ENCODE measurements at places on chromosomes 2 and 18. TPM values are rescaled to one million over a fixed set of nuclear protein-coding genes. Genes with fewer than 3 reads are reported as not detected.
A peak's percentile ranks its signal among the peaks of the same experiment; 100 is the strongest.

Gene ALPI
- total RNA-seq: not detected

Gene TDRD15
- not detected for total RNA-seq

Gene TUBA3D
- not detected for total RNA-seq

Gene AP1S3
- total RNA-seq: 8.8 TPM

Gene ESPNL
- total RNA-seq: 0.21 TPM

Gene ANKRD30BL
- not detected for total RNA-seq

Gene UGT1A3
- not detected for total RNA-seq

DNA sequence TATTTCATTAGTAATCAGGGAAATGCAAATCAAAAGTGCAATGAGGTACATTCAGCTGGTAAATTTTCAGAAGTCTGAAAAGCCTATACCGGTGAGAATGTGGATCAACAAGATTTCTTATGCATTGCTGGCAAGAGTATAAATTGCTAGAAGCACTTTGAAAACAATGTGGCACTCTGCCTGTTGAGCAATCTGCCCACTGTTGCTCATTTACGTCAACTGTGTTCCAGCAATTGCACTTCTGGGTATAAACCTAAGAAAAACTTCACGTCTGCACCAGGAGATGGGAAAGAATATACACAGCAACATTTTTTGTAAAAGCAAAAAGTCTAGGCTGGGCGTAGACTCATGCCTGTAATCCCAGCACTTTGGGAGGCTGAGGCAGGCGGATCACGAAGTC, 40.8 kb downstream of the MTERF4 start:
- DNase-seq: no peak
- H3K27ac ChIP-seq: no peak overlapping the region
- no peak overlapping the region for H3K4me3 ChIP-seq
- H3K27me3 ChIP-seq: no peaks in the 10 kb centered on the region
- H3K36me3 ChIP-seq: no peaks in the 10 kb centered on the region

- H3K36me3 ChIP-seq: no peaks in the 10 kb centered on the region
- DNase-seq: no peak
- peaks cover 17% of the 10 kb centered on the region for H3K27me3 ChIP-seq
- H3K4me1 ChIP-seq: peaks cover 3% of the 10 kb centered on the region
- H3K4me3 ChIP-seq: no peak overlapping the region
- H3K27ac ChIP-seq: no peak overlapping the region
These were observed 18.9 kb upstream of the THOC1 start for GRCh38 chr18:286515-287310.

GRCh38 chr2:36287363-36288275, 68.0 kb upstream of the CRIM1 start:
- H3K36me3 ChIP-seq: no peaks in the 10 kb centered on the region
- peaks cover 17% of the 10 kb centered on the region for H3K4me1 ChIP-seq
- DNase-seq: peak; percentile 66
- peaks cover 6% of the 10 kb centered on the region for H3K27me3 ChIP-seq

- H3K27me3 ChIP-seq: no peaks in the 10 kb centered on the region
- peak overlapping the region; percentile 63 for H3K4me3 ChIP-seq
- peaks cover 15% of the 10 kb centered on the region for H3K36me3 ChIP-seq
- H3K27ac ChIP-seq: peak overlapping the region; percentile 97
- no peak for DNase-seq
These were observed 138.7 kb downstream of the PTGR3 start for GRCh38 chr18:75070235-75070624.

- no peaks in the 10 kb centered on the region for H3K36me3 ChIP-seq
- peaks cover 5% of the 10 kb centered on the region for H3K27me3 ChIP-seq
- H3K4me3 ChIP-seq: no peak overlapping the region
- no peak overlapping the region for H3K27ac ChIP-seq
These were observed 103.2 kb downstream of the PIEZO2 start for GRCh38 chr18:11046140-11046539.

- H3K36me3 ChIP-seq: peaks cover 54% of the 10 kb centered on the region
- H3K27ac ChIP-seq: peak overlapping the region; percentile 32
- no peak for DNase-seq
- peaks cover 80% of the 10 kb centered on the region for H3K4me1 ChIP-seq
- H3K27me3 ChIP-seq: no peaks in the 10 kb centered on the region
These were observed 19.0 kb downstream of the MBP start for GRCh38 chr18:77113361-77114151.

- H3K27ac ChIP-seq: no peak overlapping the region
- no peaks in the 10 kb centered on the region for H3K36me3 ChIP-seq
- H3K4me1 ChIP-seq: no peaks in the 10 kb centered on the region
- no peak for DNase-seq
- H3K27me3 ChIP-seq: peaks cover 2% of the 10 kb centered on the region
These were observed 183.5 kb upstream of the HS6ST1 start for GRCh38 chr2:128502200-128502599.

DNA sequence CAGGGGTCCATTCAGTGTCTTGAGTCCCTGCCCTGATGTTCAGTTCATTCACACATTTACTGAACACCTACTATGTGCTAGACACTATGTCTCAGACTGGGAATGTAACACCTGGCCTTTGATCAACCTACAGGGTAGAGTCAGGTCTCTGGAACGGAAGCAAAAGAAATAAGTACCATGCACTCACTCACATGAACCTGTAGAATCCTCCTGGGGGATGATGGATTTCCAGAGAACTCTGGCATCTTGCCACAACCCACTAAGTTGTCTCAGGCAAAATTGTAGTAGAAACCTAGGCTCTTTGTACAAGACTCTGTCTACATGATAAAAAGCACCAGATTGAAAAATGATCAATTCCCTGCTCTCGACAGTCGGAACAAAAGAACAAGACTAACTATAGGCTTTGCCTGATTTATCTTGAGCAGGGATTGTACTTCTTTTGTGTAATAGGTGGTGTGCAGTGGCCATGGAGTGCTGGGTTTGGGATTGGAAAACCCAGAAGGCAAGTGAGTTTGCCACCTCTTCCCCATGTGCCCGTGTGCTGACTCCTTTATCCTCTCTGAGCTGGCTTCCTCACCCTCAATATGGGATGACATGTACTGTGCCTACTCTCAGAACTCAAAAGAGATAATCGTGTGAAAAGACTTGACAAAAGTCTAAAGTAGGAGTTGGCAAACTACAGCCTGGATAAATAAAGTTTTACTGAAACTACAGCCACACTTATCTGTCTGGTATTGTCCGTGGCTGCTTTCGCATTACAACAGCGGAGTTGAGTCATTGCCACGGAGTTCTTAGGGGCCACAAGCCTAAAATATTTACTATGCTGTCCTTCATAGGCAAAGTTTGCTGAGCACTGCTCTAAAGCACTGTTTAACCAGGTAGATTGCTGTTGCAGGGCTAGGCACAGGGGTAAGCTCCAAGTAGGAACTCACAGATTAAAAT, 4.4 kb downstream of the CAPN14 start:
- no peak overlapping the region for H3K4me3 ChIP-seq
- DNase-seq: no peak
- peaks cover 14% of the 10 kb centered on the region for H3K4me1 ChIP-seq
- no peaks in the 10 kb centered on the region for H3K36me3 ChIP-seq

- no peak overlapping the region for H3K27ac ChIP-seq
- peaks cover 18% of the 10 kb centered on the region for H3K36me3 ChIP-seq
- H3K4me1 ChIP-seq: peaks cover 10% of the 10 kb centered on the region
- peak; percentile 21 for DNase-seq
These were observed 14.7 kb upstream of the SLC4A3 start for GRCh38 chr2:219612577-219613286.

DNA sequence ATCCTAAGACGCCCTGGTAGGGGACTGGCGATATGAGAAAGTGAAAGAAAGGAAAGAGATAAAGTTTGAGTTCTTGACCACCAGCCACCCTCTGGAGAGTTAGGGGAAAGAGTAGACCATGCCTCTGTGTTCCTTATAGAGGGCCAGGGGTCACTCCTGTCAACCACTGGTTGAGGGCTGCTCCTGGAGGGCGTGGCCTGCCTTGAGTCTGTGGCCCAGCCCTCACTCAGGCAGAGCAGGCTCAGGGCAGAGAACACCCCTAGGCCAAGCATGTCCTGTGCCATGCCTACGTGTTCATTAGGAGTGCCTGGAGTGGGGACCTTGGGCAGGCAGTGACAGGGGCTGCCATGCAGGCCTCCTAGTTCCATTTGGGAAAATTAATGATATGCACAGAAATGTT, 161.1 kb upstream of the EPB41L3 start:
- no peak overlapping the region for H3K27ac ChIP-seq
- H3K4me1 ChIP-seq: no peaks in the 10 kb centered on the region
- H3K36me3 ChIP-seq: no peaks in the 10 kb centered on the region
- peaks cover 2% of the 10 kb centered on the region for H3K27me3 ChIP-seq

DNA sequence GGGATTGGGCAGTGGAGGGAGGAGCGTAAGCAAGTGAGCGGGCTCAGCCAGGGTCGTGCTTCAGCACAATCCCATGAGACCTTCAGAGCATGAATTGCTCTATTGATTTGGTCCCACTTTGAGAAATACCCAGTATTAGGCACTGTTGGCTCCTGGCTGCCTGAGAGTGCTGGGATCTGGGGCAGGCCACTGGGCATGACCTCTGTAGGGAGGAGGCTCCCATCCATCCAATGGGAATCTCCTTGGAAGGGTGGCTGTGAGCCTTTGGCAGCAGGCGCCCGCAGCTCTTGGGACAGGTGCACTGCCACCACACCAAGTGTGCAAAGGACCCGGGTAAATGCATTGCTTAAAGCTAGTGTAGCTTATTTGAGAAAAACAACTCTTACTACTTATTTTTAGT, 137.5 kb downstream of the LDLRAD4 start:
- H3K4me3 ChIP-seq: no peak overlapping the region
- no peak overlapping the region for H3K27ac ChIP-seq
- peaks cover 9% of the 10 kb centered on the region for H3K36me3 ChIP-seq
- DNase-seq: no peak

GRCh38 chr18:76456018-76456750, 38.9 kb downstream of the ZNF516 start:
- H3K4me3 ChIP-seq: no peak overlapping the region
- peaks cover 3% of the 10 kb centered on the region for H3K27me3 ChIP-seq
- H3K4me1 ChIP-seq: peaks cover 21% of the 10 kb centered on the region
- no peak overlapping the region for H3K27ac ChIP-seq

DNA sequence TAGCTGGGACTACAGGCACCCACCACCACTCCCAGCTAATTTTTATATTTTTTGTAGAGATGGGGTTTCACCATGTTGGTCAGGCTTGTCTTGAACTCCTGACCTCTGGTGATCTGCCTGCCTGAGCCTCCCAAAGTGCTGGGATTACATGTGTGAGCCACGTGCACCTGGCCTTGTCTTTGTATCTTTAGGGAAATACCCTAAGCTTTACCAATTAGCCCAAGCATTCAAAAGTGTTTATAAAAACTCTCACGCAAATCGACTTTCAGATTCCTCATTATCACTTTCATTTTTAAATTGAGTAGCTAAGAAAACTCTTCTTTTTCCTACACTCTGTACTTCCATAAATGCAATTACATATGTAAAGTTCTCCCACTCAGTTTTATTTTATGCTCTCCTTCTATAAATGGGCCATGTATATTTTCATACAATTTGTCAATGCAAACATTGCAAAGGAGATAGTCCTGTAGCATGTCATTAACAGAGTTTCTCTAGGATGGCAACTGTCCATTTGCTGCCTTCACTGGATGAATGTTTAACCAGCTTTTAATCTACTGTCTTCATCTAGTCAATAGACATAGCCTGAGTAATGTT, 326.2 kb upstream of the LRATD1 start:
- no peak for DNase-seq
- no peak overlapping the region for H3K4me3 ChIP-seq
- H3K27ac ChIP-seq: no peak overlapping the region

GRCh38 chr18:58580078-58580477, 48.8 kb downstream of the ALPK2 start:
- DNase-seq: no peak
- no peak overlapping the region for H3K27ac ChIP-seq
- no peaks in the 10 kb centered on the region for H3K36me3 ChIP-seq

- H3K4me1 ChIP-seq: peaks cover 18% of the 10 kb centered on the region
- no peak for DNase-seq
- H3K27ac ChIP-seq: no peak overlapping the region
- H3K27me3 ChIP-seq: peaks cover 10% of the 10 kb centered on the region
- no peak overlapping the region for H3K4me3 ChIP-seq
These were observed 25.4 kb downstream of the MYO7B start for GRCh38 chr2:127560931-127561280.

DNA sequence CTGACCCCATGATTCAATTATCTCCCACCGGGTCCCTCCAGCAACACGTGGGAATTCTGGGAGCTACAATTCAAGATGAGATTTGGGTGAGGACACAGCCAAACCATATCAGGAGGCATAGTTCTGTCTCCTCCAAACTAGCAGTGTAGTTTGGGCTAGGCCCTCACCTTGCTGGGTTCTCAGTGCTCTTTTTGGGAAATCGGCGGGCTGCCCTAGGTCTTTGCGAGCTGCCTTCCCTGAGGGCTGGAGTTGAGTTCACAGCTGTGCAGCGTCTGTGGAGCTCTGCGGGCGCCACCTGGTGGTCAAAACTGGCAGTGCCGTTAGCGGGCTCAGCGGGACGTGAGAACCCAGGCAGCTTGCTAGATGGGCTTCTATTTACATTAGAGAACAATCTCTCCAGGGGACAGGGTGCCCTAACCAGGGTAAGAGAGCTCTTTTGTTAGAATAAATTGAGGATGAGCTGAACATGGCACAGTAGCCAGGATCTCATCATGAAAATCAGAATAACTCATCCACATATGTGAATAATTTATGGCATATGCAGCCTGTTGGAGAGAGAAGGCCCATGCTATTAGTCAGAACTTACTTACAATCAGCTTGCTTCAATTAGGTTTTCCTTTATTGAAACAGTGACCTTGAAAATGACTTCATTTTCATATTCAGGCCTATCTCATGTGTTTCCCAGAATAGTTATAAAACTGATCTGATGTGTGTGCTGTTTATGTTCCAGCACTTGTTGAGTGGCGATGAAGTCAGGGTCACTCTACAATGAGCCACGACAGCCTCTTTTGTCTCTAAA, 27.4 kb upstream of the YES1 start:
- no peaks in the 10 kb centered on the region for H3K4me1 ChIP-seq
- peak; percentile 94 for DNase-seq
- no peaks in the 10 kb centered on the region for H3K36me3 ChIP-seq
- no peak overlapping the region for H3K4me3 ChIP-seq
- no peak overlapping the region for H3K27ac ChIP-seq

DNA sequence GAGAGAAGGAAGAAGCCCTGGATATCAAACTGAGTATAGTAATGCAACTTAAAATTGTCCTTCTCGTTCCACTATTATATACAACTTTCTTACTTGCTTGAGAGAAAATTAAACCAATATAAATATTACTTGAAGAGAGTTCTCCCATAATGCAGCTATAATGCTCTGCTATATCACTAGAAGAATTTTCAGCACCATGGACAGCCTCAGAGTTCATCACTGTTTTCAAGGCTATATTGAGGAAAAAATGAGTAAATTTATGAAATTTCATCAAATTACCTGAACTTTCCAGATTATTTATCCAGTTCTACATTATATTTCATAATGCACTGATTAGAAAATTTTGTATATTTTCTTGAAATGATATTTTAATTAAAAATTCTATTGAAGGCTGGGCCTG, 1053.5 kb upstream of the FAM98A start:
- DNase-seq: no peak
- no peak overlapping the region for H3K4me3 ChIP-seq
- H3K27ac ChIP-seq: no peak overlapping the region
- H3K27me3 ChIP-seq: no peaks in the 10 kb centered on the region
- H3K4me1 ChIP-seq: no peaks in the 10 kb centered on the region

- H3K27me3 ChIP-seq: no peaks in the 10 kb centered on the region
- H3K27ac ChIP-seq: no peak overlapping the region
- H3K36me3 ChIP-seq: no peaks in the 10 kb centered on the region
- no peaks in the 10 kb centered on the region for H3K4me1 ChIP-seq
- no peak overlapping the region for H3K4me3 ChIP-seq
- no peak for DNase-seq
These were observed 1290.4 kb upstream of the CHAC2 start for GRCh38 chr2:52477166-52477565.

All from activated CD4-positive, alpha-beta T cell treated with anti-CD3 and anti-CD28 coated beads for 36 hours (primary cell).